DMS153 (cell line): ENCODE measurements at places on chromosomes 3 and 15.
A peak's percentile ranks its signal among the peaks of the same experiment; 100 is the strongest.

DNA sequence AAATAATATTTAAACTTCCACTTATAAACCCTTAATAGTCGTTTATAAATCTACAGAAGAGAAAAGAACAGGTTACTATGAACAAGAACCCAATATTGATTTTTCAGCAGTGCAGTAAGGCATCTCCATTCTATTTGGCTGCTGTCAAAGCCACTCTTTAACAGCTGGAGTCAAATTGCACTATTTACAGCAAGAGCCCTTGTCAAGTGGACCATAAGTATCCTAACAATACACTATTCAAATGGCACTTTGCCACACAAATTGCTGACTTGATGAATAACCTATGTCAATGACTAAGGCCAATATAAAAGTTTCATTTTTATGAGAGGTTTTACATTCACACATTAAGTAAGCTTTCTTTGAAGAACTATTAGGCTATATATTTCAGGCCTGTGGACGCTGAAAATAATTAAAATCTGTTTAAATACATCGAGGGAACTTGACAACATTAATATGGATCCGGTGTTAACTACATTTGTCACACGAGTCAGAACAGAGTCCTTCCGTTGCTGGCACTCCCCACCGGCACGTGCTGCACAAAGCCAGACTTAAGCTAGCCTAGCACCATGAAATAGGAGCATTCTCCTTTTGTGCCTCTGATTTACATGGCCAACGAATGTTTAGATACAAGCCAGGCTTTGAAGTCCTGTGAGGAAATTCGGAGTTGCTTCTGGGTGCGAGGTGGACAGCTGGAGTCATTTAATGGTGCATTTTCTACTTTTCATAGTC lies 100.5 kb downstream of the WDR72 start:
- DNase-seq: peak; percentile 94

- DNase-seq: no peak
Measured at GRCh38 chr3:169310184-169310939, 353.1 kb downstream of the MECOM start.

GRCh38 chr15:90851114-90851513 lies 17.3 kb upstream of the FURIN start:
- no peak for DNase-seq

DNA sequence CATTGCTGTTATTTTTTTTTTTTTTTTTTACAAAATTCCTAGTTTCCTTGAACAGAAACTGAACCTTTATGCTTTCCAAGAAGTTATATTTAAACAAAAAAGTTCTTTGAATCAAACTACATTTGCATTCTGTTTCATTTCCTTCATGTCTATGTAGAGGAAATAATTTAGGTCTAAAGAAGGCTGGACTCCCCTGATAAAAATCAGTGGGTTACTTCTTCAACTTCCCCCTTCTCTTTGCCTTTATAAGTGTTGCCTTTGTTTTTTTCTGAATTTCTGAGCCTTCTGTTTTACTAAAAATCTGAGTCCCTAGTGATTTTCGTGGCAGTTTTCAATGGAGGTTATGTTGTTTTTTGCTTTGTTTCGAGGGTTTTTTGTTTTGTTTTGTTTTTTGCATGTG lies 152.8 kb downstream of the CHDH start:
- DNase-seq: no peak

DNA sequence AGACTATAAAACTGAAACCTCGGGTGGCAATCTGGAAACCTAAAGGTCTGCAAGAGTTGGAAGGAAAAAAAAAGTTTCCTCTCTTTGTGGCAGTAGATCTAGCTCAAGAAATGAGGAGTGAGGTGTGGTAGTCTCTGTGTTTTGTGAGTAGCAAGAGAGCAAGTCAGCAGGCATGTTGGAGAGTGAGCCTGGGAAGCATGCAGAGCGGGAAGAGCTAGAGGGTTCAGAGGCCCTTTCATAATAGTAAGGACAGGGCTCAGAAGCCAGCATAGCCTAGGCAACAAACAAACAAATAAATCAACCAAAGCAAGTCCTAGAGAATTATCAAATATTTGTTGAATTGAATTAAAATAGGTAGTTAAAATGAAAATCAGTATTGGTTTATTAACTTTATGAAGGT lies 189.7 kb upstream of the CBLB start:
- no peak for DNase-seq

GRCh38 chr3:27813255-27813654 lies 91.1 kb upstream of the EOMES start:
- DNase-seq: no peak

DNA sequence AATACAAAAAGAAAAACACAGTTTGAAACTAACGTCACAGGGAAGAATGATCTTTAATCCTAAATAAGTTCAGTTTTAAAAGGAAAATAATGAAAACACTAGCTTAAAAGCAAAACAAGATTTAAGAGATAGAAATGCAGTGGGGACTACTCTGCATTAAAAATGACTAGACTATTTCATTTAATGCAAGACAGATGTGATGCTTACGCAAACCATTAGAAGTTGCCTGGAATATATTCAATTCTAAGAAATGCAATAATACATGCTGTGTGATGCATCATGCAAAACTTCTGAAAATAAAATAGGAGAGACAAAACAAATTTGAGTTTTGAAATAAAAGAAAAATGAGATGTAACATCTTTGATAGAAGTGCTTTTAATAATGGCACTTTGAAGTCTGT lies 97.6 kb upstream of the STRIT1 start:
- no peak for DNase-seq

DNA sequence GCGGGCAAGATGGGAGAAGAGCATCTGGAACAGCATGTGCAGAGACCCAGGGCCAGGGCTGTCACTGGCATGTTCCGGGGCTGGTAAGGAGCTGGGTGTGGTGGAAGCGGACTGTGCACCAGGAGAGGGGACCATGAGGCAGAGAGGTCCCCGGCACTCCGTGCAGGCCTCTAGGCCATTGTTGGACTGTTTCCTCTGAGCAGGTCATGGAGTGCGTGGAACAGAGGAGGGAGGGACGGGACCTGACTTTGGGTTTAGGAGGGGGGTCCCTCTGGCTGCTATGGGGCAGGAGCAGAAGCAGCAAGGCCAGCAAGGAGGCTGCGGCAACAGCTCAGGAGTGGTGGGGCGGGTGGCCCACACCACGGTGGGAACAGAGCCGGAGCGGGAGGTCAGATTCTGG lies 47.1 kb downstream of the TPRA1 start:
- no peak for DNase-seq

GRCh38 chr3:138378990-138379389 lies 30.6 kb downstream of the MRAS start:
- DNase-seq: no peak

DNA sequence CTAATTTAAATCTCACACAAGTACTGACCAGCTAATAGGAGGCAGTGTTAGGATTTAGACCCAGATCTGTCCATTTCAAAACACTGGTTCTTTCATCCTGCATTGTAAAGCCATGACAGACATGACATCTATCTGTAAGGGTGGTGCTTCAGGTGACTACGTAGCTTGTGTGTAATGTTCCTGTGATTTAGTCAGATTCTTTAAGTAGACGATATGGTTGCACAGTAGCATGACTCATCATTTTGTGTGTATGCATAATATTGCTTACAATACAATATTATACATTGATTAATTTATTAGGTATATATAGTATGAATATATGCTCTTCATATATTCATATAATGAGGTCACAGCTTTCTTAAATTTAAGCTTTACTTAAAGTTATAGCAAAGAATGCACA lies 628.5 kb downstream of the GRM7 start:
- no peak for DNase-seq

DNA sequence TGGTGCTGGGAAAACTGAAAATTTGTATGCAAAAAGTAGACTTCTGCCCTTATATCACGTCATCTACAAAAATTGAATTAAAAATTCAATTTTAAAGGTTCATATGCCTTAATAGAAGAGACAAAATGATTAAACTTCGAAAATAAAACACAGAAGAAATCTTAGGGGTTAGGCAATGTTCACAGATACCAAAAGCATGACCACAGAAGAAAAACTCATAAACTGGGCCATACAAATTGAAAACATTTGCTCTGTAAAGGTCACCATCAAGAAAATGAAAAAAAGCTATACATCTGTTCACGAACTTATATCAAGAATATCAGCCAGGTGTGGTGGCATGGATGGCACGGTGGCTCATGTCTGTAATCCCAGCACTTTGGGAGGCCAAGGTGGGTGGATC lies 245.1 kb downstream of the PCCB start:
- DNase-seq: no peak

- DNase-seq: no peak
Measured at GRCh38 chr3:68220832-68221231, 566.4 kb upstream of the SUCLG2 start.

- DNase-seq: no peak
Measured at GRCh38 chr3:43882976-43883680, 192.4 kb downstream of the ABHD5 start.

GRCh38 chr15:20341901-20342600 lies 199.5 kb downstream of the GOLGA6L6 start:
- DNase-seq: no peak

- DNase-seq: no peak
Measured at GRCh38 chr3:184531626-184532280, 29.8 kb upstream of the EPHB3 start.

- DNase-seq: peak; percentile 51
Measured at GRCh38 chr3:115470254-115470653, 153.1 kb upstream of the GAP43 start.

DNA sequence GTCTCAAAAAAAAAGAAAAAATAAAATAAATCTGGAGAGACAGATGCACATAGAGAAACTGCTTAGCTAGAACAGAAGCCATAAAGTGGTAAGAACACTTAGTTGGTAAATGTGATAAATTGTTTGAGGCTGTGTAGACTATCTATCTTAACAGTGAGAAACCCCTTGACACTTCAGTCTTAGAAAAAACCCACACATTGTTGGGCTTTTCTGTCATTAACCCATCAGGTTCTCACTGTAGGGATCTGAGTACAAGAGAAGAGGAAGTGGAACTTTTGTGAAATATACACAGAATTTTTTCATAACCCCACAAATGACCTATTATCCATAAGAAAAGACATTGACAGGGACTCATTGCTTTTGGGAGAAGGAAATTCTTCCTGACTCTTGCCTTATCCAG lies 24.4 kb downstream of the TP63 start:
- DNase-seq: no peak

DNA sequence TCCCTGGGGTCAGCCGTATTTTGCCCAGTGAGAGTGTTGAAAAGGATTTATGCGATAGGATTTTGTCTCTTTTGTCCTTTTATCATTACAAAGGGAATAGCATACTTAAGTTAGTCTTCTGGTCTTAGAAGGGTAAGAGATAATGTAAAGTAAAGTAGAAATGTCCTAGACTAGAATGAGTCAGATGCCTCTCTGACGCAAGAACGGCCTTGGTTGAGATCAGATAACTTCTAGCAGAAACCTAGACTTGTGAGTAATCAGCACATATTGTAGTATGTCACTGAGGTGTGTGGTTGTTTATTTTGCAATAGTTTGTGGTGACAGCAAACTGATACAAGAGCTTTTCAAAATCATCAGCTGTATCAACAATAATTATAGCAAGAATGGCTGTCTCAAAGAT lies 866.1 kb downstream of the NSUN3 start:
- DNase-seq: no peak

GRCh38 chr3:195045481-195046210 lies 225.3 kb downstream of the XXYLT1 start:
- DNase-seq: no peak

DNA sequence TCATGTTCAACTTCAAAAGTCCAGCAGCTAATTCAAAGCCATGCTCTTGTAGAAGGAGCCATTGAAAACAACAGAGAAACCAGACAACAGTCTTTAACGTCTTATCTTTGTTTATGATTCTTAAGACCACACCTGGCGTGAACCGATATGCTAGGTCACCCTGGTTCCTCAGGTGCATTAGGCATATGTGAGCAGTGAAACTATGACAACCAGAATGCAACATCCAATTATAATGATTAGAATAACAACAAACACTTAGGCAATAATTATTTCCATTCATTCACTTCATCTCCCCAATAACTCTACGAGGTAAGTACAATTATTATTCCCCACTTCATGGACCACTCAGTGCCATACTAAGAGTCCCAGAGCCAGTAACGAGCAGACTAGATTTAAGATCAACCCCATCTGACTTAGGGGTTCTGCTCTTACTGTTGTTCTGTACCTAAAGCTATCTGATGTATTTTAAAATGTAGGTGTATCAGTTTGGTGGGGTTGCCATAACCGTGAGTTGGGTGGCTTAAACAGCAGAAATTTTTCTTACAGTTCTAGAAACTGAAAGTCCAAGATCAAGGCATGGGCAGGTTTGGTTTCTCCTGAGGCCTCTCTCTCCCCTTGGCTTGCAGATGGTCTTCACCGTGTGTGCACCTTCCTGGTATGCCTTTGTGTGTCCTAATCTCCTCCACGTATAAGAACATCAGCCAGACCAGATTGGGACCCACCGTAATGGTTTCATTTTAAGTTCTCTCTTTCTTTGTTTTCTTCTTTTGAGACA lies 997.8 kb upstream of the CFAP20DC start:
- no peak for DNase-seq

- no peak for DNase-seq
Measured at GRCh38 chr15:55942332-55942731, 51.1 kb downstream of the NEDD4 start.

DNA sequence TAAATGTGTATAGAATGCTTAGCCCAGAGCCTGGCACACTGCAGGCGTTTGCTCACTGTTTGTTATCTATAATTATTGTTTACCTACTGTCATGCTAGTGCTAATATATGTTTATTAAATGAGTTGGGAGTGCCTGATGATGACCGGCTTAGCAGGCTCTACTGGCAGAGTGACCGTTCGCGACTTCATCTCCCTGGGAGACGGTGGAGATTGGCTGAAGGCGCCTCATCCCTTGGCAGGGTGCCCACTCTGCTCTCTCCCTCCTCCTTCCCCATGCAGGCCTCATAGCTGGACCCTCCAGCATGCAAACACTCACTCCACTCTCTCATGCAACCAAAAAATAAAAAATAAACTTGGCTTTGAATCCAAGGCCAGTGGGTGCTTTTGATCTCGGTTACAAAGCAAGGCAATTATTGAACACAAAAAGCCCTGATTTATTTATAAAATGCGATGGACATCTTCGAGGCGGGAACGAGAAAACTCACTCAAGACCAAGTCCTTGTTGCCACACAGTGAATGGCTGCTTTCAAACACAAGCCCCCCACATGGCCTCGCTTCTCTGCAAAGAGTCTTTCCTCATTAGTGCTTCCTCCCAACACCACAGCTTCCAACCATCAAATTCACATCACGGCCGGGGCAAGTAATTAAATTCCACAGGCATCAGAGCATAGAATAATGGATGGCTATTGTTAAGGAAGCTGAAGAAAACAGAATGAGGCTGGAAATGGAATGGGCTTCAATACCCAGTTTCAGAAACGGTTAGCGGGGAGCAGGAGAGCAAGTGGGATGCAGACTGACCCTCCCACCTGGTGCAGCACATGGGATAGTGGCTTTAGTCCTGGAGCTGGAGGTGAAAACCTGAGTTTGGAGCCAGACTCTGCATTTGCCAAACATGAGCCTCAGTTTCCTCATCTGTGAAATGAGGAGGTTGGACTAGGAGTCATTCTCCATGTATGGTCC lies 135.7 kb upstream of the RAD18 start:
- peak; percentile 5 for DNase-seq

DNA sequence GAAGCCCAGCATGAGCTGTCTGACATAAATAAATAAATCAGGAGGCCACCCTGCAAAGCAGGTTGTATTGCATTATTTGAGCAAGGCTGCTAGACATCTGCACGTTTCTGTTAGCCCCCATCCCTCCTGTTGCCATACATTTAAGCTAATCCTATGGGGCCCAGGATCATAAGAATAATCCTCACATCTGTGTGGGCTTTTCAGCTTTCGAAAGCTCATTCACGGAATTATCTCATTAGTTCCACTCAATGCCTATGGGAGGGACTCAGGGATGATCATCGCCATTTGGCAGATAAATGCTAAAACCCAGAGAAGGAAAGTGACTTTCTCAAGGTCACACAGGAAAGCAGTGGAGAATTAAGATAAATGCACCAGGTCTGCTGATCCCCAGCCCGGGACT lies 123.4 kb downstream of the TLE3 start:
- no peak for DNase-seq
